ENCODE measurements at places on chromosomes 12 and 14.

DNA sequence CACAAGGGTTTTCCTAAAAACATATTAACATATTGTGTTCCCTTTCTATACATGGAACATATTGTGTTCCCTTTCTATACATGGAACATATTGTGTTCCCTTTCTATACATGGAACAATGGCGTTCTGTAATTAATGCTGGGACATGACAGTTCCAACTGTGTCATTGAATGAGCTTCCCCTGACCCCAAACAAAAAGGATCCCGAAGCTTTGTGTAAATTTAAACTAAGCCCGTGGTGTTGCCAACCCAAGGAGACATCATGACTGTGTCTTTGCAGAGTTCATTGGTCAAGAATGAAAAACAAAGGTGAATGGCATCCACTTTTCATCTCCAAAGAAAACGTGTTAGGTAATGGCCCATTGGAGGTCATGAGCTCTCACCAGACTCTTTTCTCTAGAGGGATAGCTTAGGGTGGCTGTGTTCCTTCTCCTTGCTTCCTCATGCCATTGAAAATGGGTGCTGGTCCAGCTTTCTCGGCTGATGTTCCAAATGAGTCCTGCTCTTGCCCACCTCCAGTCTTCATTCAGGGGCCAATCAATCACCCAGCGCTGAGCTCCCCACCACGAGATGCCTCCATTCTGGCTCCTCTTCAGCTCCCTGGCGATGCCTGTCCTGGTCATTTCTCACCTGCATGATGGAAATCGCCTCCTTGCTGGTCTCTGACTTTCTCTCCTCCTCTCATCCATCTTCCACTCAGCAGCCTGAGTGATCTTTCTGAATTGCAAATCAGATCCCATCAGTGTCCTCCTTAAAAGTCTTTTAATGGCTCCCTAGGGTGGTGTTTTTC, 156.1 kb downstream of the VRK1 start:
- no peak for DNase-seq

- DNase-seq: no peak
Observed at GRCh38 chr12:25491396-25492325, 61.4 kb downstream of the LMNTD1 start.

- DNase-seq: no peak
Observed at GRCh38 chr14:86420131-86420530, 890.2 kb downstream of the FLRT2 start.

- DNase-seq: no peak
Observed at GRCh38 chr14:70416338-70416724, 559 bp downstream of the SYNJ2BP start.

- no peak for DNase-seq
Observed at GRCh38 chr12:1544996-1545700, 49.2 kb downstream of the FBXL14 start.

DNA sequence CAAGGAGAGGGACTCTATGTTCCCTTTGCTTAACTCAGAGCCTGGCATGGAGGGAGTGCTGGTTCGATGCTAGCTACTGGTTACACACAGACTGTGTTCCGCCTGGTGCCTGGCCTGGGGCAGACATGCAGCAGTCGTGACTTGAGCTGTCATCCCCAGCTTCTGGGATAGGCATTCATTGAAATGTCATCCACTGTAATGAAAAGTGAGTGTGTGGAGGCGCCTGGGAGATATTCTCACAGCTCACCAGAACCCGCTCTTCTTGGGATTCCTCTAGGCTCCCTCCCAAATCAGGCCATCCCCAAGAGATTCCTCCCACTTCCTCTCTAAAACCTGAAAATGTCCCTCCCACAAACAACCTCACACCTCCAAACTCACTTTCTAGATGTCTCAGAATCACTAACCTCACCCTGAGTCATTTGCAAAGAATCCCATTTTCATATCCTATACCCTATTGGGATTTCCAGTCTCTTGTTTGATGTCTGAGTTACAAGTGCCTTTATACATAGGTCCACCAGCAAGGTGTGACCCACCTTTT, 82.8 kb downstream of the CRACR2A start:
- no peak for DNase-seq

DNA sequence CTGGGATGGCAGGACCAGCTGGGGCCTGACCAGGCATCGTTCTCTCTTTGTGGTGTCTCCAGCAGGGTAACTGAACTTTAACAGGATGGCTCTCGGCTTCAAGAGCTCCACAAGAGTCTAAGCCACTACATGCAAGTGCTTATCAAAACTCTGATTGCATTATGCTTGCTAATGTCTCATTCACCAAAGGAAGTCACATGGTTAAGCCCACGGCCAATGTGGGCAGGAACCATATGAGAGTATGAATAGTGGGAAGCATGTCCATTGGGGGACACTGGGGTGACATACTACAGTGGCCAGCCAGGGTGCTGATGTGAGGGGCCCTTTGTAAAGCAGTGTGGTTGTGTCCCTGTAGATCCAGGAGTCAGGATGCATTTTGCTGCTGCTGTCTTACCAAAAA, 35.0 kb upstream of the KCNA5 start:
- DNase-seq: no peak

GRCh38 chr12:25187781-25188180, 7.2 kb downstream of the DNAI7 start:
- no peak for DNase-seq

- no peak for DNase-seq
Observed at GRCh38 chr12:117662220-117662619, 300.8 kb upstream of the NOS1 start.

DNA sequence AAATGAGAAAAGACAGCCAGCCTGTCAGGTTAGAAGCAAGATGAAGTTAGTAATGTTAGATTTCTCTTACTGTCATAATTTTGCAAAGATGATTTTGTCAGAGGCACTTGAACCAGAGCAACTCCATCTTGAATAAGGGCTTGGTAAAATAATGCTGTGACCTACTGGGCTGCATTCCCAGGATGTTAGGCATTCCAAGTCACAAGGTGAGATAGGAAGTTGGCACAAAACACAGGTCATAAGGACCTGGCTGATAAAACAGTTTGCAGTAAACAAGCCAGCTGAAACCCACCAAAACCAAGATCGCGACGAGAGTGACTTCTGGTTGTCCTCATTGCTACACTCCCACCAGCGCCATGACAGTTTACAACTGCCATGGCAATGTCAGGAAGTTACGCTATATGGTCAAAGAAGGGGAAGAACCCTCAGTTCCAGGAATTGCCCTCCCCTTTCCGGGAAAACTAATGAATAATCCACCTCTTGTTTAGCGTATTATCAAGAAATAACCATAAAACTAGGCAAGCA, 1313.5 kb upstream of the TMEM132C start:
- no peak for DNase-seq

DNA sequence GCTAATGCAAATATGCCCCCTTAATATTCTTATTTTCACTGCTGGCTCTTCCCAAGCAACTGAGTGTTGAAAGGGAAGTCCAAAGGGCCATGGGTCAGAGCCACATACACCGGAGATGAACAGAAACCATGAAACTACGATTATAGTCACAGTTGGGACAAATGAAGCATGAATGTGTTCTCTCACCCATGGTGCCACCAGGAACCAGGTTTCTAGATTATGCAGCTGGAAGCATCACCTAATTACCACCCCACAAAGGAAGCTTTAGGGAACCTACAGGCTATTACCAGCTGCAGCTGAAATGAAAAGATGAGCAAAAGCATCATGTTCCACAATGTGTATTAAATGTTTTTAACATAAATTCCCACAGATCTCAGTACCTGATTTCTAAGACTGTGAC, 15.4 kb downstream of the TMTC1 start:
- no peak for DNase-seq

- DNase-seq: no peak
Observed at GRCh38 chr14:22824711-22825359, 4.9 kb upstream of the MRPL52 start.

GRCh38 chr14:40269436-40269835, 837.2 kb upstream of the FBXO33 start:
- no peak for DNase-seq

DNA sequence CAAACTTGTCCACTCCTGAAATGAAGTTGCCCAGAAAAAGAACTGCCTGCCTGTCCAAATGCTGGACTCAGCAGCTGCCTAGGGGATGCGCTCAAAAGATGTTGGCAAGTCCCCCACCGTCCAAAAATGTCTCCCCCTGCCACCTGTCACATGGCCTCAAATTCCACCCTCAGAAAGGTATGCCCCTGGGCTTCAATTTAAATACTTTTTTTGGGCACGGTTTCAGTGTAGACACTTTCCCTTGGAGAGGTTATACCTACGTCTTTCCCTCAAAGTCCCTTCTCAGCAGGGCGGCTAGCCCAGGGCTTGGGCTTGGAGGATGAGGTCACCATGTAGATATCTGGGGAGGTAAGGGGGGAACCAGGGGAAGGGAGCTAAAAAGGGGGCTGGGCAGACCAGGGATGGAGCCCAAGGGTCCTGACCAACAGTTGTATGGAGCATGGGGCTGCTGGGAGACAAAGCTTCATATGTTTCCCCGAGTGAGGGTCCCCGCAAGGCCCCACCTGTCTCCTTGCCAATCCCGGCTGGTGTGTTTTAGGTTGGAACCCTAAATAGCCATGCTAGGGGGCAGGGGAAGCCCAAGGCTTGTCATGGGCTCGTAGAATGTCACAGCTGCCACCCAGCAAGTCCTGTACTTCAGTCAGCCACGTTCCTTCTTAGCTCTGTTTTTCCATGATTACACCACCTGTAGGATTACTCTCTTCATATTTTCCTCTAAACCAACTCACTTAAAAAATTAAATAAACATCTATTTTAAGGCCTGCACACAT, 131.2 kb upstream of the TBX3 start:
- DNase-seq: no peak

- no peak for DNase-seq
Observed at GRCh38 chr14:64953661-64954060, 11.1 kb upstream of the GPX2 start.

- DNase-seq: no peak
Observed at GRCh38 chr12:100913872-100914592, 119.5 kb downstream of the ANO4 start.

DNA sequence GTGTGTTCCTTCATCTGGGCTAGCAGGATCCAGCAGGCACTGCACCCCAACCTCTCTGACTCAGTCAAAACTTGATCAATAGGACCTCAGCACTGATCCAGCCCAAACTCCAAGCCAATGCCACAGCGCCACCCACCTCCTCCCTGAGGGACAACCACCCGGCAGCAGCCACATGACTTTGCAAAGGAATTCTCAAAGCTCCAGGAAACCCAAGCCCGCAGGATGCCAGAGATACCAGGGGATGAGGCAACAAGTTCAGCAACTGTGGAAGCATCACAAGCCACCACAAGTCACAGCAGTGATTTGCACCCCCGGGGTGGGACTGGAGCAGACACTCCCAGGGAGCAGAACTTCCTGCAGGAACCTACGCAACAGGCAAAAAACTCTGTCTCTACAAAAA, 37.3 kb downstream of the ACTN1 start:
- no peak for DNase-seq

DNA sequence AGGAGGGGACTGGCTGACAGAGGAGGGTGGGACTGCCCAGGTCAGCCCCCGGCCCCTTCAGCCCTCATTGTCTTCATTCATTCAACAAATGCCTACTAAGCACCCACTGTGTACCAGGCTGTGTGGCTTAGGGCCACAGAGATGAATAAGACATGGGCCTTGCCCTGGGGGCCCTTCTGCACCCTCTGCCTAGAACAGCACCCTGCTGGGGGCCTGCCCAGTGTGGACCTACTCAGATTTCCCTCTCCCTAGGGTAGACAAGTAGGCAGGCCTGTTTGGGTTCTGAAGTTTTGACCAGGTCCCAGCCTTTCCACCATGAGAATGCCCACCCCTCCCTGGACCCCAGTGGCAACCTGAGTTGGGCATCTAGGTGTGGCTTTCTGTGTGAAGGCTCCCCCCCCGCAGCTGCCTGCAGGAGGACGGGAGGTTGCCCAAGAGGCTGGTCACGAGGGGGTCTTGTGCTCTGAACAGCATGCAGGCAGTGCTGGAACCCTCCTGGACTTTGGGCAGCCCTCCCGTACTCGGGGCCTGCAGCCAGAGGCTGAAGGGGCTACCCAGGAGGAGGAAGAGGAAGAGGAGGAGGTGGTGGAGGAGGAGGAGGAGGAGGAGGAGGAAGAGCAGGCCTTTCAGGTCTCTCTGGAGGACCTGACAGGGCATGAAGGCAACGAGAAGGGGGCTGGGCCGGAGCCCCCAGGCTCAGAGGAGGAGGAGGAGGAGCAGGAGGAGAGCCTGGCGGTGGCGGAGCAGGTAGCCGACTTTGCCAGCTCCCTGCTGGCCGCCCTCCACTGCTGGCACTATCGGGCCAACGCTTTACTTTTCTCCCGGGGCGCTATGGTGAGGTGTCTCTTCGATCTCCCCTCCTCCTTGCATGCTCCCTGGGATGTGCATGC, 33.4 kb downstream of the PLEKHG3 start:
- DNase-seq: no peak

GRCh38 chr14:55834390-55834789, 254.4 kb downstream of the KTN1 start:
- DNase-seq: no peak

DNA sequence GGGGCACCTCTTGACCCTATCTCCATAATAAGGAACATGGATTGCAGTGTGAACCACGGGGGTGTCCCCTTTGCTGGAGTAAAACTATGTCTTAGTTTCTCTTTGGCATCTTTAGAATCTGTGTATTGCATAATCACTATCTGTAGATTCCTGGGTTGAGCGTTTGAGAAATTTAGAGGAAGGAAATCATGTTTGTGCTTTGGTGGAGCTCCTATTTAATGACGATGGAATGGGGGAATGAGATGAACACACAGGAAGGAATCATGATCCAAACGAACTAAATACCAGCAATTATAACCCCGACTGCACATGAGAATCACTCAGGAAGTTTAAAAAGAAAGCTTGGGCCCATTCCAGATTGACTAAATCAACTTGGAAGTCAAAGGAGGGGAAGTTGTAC, 1.3 kb upstream of the MYG1 start:
- DNase-seq: no peak

DNA sequence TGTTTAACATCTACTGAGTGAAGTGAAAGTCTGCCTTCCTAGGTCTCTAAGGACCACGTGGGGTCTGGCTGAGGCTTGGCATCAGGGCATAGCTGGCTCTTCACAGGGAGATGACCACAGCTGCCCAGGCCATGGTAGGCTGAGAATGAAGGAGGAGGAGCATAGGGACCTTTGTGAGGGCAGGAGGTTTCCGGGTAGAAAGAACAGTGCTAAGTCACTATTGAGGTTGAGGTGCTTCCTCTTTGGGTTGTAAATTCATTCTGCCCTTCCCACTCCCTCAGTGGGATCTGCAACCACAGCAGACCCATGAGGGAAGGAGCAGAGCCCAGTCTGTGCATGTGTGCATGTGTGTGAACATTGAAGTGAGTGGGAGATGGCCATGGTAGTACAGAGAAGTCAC, 909.6 kb downstream of the VRK1 start:
- peak; percentile 46 for DNase-seq

DNA sequence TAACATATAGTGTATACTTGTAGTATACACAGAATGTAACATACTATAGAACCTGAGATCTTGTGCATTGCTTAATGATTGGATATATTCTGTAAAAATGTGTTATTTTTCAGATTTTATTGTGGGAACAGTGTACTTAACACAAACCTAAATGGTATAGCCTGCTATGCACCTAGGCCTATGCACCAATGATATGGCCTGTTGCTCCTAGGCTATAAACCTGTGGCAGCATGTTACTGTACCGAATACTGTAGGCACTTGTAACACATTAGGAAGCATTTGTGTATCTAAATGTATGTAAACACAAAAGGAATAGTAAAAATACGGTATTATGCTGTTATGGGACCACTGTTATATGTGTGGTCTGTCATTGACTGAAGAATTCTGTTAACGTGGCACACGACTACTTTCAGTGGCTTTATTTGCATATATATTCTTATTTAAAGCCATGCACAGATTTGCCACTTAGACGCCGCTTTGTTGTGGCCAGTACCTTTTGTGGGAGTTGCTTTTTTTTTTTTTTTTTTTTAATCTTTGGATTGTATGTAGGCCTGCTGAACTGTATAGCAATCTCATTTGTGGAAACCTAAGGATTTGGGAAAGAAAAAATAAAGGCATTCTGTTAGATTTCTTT, 7.4 kb downstream of the PAPOLA start:
- DNase-seq: no peak

Measured in CD8-positive, alpha-beta T cell (primary cell).